ENCODE measurements at places on chromosomes 4 and X.
A peak's percentile ranks its signal among the peaks of the same experiment; 100 is the strongest.

- peak; percentile 49 for DNase-seq
These were observed 3.5 kb downstream of the CCNI start for GRCh38 chr4:77072195-77072753.

GRCh38 chrX:3713937-3714434, 537 bp upstream of the PRKX start:
- no peak for DNase-seq

GRCh38 chrX:68438575-68438974, 5.3 kb upstream of the OPHN1 start:
- no peak for DNase-seq

GRCh38 chrX:105837232-105837631, 14.9 kb downstream of the NRK start:
- no peak for DNase-seq

DNA sequence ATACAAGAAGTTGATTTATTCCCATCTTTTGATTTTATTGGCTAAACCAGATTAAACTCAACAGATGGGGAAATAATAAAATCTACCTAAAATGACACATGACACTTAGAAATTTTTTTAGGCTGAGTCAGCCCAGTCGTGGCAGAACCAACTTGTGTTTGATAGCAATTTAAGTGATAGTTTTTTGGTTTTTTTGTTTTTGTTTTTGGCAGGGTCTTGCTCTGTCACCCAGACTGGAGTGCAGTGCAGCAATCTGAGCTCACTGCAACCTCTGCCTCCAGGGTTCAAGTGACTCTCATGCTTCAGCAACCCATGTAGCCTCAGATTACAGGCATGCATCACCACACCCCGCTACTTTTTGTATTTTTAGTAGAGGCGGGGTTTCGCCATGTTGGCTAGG, 370.3 kb upstream of the NOCT start:
- DNase-seq: no peak
